ENCODE measurements at places on chromosomes 4 and X. TPM values are rescaled to one million over a fixed set of nuclear protein-coding genes. Genes with fewer than 3 reads are reported as not detected.

The SPRY1 gene
- 61.8 TPM for total RNA-seq

The HMX1 gene
- total RNA-seq, result not detected

The TLR3 gene
- not detected for total RNA-seq

The PDGFRA gene
- not detected for total RNA-seq

The CT47B1 gene
- total RNA-seq, result not detected

The NUDT11 gene
- 6.1 TPM for total RNA-seq

The CPLX1 gene
- 0.74 TPM for total RNA-seq

The MAGEA9B gene
- not detected for total RNA-seq

The VEGFC gene
- total RNA-seq, result 0.11 TPM

The RASSF6 gene
- not detected for total RNA-seq

The TGIF2LX gene
- not detected for total RNA-seq

The TMEM31 gene
- total RNA-seq, result not detected

The MSANTD1 gene
- total RNA-seq, result 0.64 TPM

The MAGEH1 gene
- total RNA-seq, result 23.2 TPM

The TNIP3 gene
- total RNA-seq, result 9.2 TPM

The GYPE gene
- 0.25 TPM for total RNA-seq

The C1QTNF7 gene
- not detected for total RNA-seq

The ARMCX1 gene
- total RNA-seq, result 1.1 TPM

The FGD1 gene
- total RNA-seq, result 0.28 TPM

The MAGEC3 gene
- total RNA-seq, result not detected

The TASL gene
- total RNA-seq, result 5.2 TPM

The SMAD1 gene
- 5.8 TPM for total RNA-seq

The ACSL4 gene
- total RNA-seq, result 101 TPM

The SAGE1 gene
- not detected for total RNA-seq

The H2BW2 gene
- not detected for total RNA-seq

The SPIN2B gene
- 10.0 TPM for total RNA-seq

The MTCP1 gene
- 19.0 TPM for total RNA-seq

The RTL9 gene
- not detected for total RNA-seq

The DCAF4L1 gene
- total RNA-seq, result 0.18 TPM

The MAPK10 gene
- total RNA-seq, result not detected

The CTAG2 gene
- total RNA-seq, result not detected

The CT55 gene
- not detected for total RNA-seq

The PCDH19 gene
- total RNA-seq, result not detected

The HSD17B11 gene
- total RNA-seq, result 14.2 TPM

All from activated T-helper 2 cell treated with anti-CD3 and anti-CD28 coated beads, Interferon-gamma antibody, Interleukin-2, Interleukin-4, amounts not matched to agents 10 μg/mL and 5 μg/mL and 100 μg/mL, durations not matched to agents 14 hours and 24 hours and 36 hours (primary cell).